ENCODE measurements at places on chromosomes 6 and 20. TPM values are rescaled to one million over a fixed set of nuclear protein-coding genes. Genes with fewer than 3 reads are reported as not detected.

GRCh38 chr20:36098364-36098763 is 56.2 kb upstream of the EPB41L1 start:
- no peak overlapping the region for H3K4me3 ChIP-seq
- no peak overlapping the region for H3K27ac ChIP-seq
- H3K4me1 ChIP-seq: peaks cover 9% of the 10 kb centered on the region
- H3K36me3 ChIP-seq: no peaks in the 10 kb centered on the region
- DNase-seq: no peak

- no peaks in the 10 kb centered on the region for H3K4me1 ChIP-seq
- no peaks in the 10 kb centered on the region for H3K36me3 ChIP-seq
- DNase-seq: no peak
- no peaks in the 10 kb centered on the region for H3K27me3 ChIP-seq
These were observed 35.8 kb downstream of the GCM1 start for GRCh38 chr6:53112871-53113270.

- no peaks in the 10 kb centered on the region for H3K27me3 ChIP-seq
- H3K27ac ChIP-seq: no peak overlapping the region
- no peaks in the 10 kb centered on the region for H3K36me3 ChIP-seq
- H3K4me1 ChIP-seq: no peaks in the 10 kb centered on the region
- DNase-seq: peak; percentile 90
These were observed 218.2 kb downstream of the BMP7 start for GRCh38 chr20:57048027-57048869.

DNA sequence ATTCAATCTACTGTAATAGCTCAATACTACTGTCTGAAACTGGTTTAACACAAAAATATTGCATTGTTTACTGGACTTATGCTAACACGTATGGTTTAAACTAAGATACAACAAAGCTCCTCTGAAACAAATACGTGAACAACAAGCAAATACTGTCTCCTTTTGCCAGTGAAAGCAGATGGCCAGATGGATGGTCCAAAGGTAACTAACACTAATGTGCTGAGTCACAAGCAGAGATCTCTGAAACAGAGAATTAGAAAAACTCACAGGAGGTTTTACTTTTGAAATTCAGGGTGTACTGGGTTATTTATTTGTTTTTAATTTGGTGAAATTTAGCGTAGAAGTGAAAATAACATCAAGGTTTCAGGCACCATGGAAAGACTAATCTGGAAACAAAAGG is 124.3 kb upstream of the SOX4 start:
- no peaks in the 10 kb centered on the region for H3K27me3 ChIP-seq
- DNase-seq: no peak
- H3K36me3 ChIP-seq: no peaks in the 10 kb centered on the region
- no peak overlapping the region for H3K27ac ChIP-seq
- H3K4me1 ChIP-seq: peaks cover 5% of the 10 kb centered on the region

GRCh38 chr6:109081026-109081425 is 13.6 kb downstream of the SESN1 start:
- H3K4me1 ChIP-seq: no peaks in the 10 kb centered on the region
- H3K27me3 ChIP-seq: no peaks in the 10 kb centered on the region
- H3K36me3 ChIP-seq: no peaks in the 10 kb centered on the region
- no peak for DNase-seq
- no peak overlapping the region for H3K27ac ChIP-seq

DNA sequence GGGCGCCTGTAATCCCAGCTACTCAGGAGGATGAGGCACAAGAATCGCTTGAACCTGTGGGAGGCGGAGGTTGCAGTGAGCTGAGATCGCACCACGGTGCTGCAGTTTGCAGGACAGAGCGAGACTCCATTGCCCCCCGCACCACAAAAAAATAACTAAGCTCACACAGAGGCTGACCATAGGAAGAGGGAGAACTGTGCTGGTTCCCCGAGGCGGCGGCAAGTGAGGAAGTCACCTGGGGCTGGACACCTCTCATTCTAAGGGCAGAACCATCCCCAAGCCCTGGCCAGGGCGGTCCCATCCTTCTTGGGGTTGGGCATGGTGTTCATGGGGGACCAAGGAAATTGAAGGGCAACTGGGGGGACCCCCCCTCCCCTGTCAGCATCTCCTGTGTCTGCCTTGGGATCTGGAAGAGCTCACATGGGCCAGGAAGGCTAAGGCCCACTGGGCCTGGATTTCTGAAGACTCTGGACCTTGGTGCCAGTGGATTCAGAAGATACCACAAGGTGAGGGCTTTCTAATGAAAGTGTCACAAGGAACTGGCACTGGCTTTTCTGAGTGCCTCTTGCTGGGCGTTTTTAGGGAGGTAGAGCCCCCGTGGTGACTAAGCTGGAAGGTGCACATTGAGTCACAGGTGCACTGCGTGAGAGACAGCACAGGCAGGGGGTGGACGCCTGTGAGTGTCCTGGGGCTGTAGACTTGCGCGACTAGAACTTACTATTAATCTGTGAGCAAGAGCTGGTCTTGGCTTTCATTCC is 11.5 kb downstream of the IRF4 start:
- no peaks in the 10 kb centered on the region for H3K4me1 ChIP-seq
- H3K27ac ChIP-seq: no peak overlapping the region
- peaks cover under 1% of the 10 kb centered on the region for H3K27me3 ChIP-seq
- no peaks in the 10 kb centered on the region for H3K36me3 ChIP-seq

DNA sequence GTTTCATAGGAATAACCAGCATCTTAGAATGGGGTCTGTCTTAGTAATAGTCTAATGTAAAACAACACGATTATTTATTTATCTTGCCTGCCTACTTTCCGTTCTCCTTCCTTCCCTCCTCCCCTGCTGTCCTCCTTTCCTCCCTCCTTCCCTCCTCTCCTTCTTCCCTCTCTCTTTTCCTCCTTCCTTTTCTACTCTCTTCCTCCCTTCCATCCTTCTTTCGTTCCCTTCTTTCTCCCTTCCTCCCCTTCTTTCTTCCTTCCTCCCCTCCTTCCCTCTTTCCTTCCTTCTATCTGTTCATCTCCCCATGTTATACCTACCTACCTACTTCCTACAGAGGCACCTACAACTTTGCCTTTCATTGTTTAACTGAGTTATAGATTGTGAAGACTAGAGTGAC is 940.6 kb downstream of the KIF16B start:
- H3K4me1 ChIP-seq: peaks cover under 1% of the 10 kb centered on the region
- H3K27me3 ChIP-seq: no peaks in the 10 kb centered on the region
- DNase-seq: no peak
- H3K27ac ChIP-seq: no peak overlapping the region
- no peaks in the 10 kb centered on the region for H3K36me3 ChIP-seq

- H3K4me1 ChIP-seq: no peaks in the 10 kb centered on the region
- DNase-seq: peak; percentile 52
- H3K27me3 ChIP-seq: peaks cover 100% of the 10 kb centered on the region
- no peak overlapping the region for H3K27ac ChIP-seq
- no peaks in the 10 kb centered on the region for H3K36me3 ChIP-seq
These were observed 8.0 kb downstream of the PAX1 start for GRCh38 chr20:21713470-21713869.

DNA sequence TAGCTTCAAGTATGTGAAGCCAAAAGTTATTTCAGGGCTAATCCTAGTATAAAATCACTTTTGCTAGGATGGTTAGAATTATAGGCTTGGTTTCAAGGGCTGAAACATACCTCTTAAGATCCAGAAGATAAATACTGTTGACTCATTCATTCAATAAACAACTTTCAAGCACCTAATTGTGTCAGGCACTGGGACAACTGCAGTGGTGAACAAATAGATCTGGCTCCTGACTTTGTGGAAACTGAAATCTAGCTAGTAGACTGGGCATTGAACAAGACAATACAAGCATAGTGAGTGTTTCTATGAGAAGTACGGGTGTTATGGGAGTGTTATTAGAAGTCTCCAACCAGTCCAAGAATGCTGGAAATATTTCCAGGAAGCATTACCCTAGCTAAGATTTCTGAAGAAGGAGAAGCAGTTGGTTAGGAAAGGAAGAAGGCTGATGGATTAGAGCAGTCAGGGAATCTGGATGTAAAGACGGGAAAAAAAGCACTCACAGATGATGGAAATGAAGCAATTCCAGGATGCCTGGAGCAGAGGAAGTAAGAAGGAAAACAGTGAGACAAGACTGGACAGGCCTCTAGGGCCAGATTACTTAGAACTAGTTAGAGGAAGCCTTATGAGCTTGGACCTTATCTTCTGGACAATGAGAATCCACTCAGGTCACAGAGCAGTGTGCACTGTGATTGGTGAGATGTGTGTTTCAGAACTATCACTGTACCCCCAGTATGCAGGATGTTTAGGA is 132.6 kb upstream of the RAB32 start:
- DNase-seq: no peak
- H3K36me3 ChIP-seq: no peaks in the 10 kb centered on the region
- H3K27ac ChIP-seq: no peak overlapping the region
- H3K4me3 ChIP-seq: no peak overlapping the region

- no peaks in the 10 kb centered on the region for H3K4me1 ChIP-seq
- no peaks in the 10 kb centered on the region for H3K27me3 ChIP-seq
- no peak overlapping the region for H3K4me3 ChIP-seq
- H3K27ac ChIP-seq: no peak overlapping the region
- H3K36me3 ChIP-seq: no peaks in the 10 kb centered on the region
These were observed 536.1 kb downstream of the MEI4 start for GRCh38 chr6:78188891-78189290.

DNA sequence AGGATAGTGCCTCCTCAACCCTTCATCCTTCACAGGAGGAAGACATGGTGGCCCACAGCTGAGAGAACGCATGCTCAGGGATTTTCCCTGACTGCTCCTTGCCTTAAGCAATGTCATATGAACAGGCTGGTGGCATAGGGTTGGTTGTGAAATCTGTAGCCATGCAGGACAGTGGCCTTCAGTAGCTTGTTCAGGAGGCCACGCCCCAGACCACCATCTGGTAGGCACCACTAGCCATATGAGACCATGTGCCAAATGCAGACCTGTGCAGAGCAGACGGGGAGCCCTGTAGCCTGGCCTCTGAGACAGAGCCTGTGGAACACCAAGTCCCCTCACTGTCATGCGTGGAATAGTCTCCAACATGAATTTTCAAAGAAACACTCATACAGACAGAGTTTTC is 76.5 kb downstream of the ADTRP start:
- DNase-seq: no peak
- no peak overlapping the region for H3K4me3 ChIP-seq
- no peaks in the 10 kb centered on the region for H3K4me1 ChIP-seq
- no peaks in the 10 kb centered on the region for H3K36me3 ChIP-seq

- DNase-seq: no peak
- H3K27me3 ChIP-seq: no peaks in the 10 kb centered on the region
These were observed 29.9 kb upstream of the PREP start for GRCh38 chr6:105432797-105433196.

DNA sequence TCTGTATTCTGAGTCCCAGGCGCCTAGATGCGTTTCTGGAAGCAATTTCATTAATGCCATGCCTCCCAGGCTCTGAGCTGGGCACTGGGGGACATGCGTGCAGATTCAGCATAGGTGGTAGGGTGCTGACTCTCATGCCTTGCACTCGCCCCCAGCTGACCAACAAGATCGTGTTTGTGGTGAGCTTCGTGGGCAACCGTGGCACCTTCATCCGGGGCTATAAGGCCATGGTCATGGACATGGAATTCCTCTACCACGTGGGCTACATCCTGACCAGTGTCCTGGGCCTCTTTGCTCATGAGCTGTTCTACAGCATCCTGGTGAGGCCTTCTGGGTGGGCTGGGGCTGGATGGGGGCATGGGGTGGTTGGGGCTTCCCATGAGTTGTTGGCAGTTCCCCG is 21.6 kb downstream of the UQCC2 start:
- no peak for DNase-seq
- peaks cover 17% of the 10 kb centered on the region for H3K36me3 ChIP-seq

DNA sequence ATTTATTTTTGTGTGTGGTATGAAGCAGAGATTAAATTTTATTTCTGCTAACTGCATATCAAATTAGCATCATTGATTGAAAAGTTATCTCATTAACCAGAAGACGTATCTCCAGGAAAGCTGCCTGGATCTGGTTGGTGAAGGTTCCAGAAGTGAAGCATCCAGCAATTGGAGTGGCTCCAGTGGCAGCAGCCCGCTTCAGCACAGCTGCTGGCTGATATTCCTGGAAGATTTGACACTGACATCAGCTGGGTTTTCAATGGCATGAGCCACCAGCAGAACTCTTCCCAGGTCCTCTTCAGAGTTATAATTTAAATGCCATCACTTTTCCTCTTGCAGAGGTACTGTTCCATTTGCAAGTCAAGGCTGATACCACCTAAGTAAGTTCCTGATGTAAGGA is 363.5 kb downstream of the BCKDHB start:
- DNase-seq: no peak
- no peak overlapping the region for H3K4me3 ChIP-seq
- no peaks in the 10 kb centered on the region for H3K36me3 ChIP-seq
- no peaks in the 10 kb centered on the region for H3K4me1 ChIP-seq

DNA sequence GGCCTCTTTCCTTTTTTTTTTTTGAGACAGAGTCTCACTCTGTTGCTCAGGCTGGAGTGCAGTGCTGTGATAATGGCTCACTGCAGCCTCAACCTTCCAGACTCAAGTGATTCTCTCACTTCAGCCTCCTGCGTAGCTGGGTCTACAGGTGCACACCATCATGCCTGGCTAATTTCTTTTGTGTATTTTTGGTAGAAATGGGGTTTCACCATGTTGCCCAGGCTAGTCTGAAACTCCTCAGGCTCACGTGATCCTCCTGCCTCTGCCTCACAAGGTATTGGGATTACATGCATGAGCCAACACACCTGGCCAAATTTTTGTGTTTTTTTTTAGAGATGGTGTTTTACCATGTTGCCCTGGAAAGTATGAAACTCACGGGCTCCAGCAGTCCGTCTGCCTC is 29.3 kb downstream of the SRC start:
- no peak overlapping the region for H3K27ac ChIP-seq
- peaks cover 49% of the 10 kb centered on the region for H3K36me3 ChIP-seq
- H3K4me1 ChIP-seq: no peaks in the 10 kb centered on the region
- no peak overlapping the region for H3K4me3 ChIP-seq
- H3K27me3 ChIP-seq: no peaks in the 10 kb centered on the region

DNA sequence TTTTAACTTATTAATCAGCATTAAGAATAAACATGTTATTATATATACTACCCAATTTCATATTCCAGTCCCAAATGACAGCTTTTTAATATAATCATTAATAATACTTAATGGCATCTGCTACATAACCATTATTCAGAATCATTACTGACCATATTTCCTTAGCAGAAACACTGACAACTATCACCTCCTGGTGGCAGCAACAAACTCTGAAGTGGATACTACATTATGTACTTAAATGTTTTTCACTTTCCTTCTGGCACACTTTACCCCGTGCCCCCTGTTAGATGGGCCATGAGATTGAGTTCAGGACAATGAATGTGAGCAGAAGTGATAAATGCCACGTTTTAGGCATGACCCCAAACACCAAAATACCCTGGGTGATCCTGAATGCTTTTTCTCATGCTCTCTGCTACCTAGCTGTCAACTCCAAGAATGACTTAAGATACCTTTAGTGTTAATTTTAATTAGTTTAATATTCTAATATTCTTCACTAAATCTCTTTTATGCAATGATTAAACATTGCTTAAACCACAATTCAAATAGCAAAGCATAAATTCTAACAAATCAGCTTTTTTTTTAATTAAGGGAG is 77.1 kb downstream of the LMBRD1 start:
- no peaks in the 10 kb centered on the region for H3K27me3 ChIP-seq
- peaks cover 56% of the 10 kb centered on the region for H3K36me3 ChIP-seq
- H3K4me3 ChIP-seq: no peak overlapping the region

BPIFB1 gene
- 0.26 TPM for total RNA-seq

HLA-DRB1 gene
- 12.5 TPM for total RNA-seq

HCRTR2 gene
- total RNA-seq: not detected

KHDC1L gene
- not detected for total RNA-seq

DEFB124 gene
- not detected for total RNA-seq

SCRT2 gene
- not detected for total RNA-seq

AIF1 gene
- 1.6 TPM for total RNA-seq

LTB gene
- total RNA-seq: 10.6 TPM

MOG gene
- total RNA-seq: not detected

UBD gene
- total RNA-seq: not detected

SYCP2 gene
- 1.2 TPM for total RNA-seq

Data from endodermal cell (in vitro differentiated cells).